Activated CD8-positive, alpha-beta memory T cell treated with anti-CD3 and anti-CD28 coated beads for 1 hour (primary cell): ENCODE measurements at places on chromosomes 2 and 18.

DNA sequence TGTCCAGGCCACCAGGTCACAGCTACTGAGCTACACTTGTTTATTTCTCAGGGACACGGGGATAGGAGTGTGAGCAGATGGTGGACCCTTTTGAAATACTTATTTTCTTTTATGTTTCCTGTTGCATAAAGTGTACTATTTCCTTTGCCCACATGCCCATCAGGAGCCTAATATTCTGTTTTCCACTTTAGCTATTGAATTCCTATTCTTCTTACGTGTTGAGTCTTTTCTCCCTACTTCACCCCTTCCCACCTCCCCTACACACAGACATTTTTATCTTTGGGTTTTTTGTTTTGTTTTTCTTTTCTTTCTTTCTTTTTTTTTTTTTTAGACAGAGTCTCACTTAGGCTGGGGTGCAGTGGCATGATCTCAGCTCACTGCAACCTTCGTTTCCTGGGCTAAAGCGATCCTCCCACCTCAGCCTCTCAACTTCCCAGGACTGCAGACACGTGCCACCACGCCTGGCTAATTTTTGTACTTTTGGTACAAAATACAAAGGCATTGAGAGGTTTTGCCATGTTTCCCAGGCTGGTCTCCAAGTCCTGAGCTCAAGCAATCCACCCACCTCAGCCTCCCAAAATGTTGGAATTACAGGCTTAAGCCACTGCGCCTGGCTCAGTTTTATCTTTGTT, 5.2 kb upstream of the GPR55 start:
- DNase-seq = no peak

- DNase-seq = no peak
These were observed 32.3 kb downstream of the BABAM2 start for GRCh38 chr2:27922842-27923241.

DNA sequence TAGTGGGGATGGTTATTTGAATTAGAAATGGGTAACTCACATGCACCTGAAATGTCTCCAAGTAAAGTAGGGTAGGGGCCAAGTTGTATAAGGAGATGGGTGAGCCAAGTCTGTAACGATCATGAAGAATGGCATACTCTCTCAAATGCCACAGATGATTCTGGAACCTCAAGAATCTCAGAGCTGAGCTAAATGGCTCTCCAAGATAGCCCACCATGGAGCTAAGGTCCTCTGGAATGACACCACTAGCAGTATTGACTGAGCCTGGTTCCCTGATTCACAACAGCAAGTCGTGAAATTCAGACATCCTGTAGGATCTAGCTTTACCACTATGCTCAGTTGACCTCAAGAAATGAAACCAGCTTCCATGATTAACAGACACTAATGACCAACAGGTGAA, 115.9 kb upstream of the EPAS1 start:
- DNase-seq = no peak

- no peak for DNase-seq
These were observed 233.4 kb upstream of the MYT1L start for GRCh38 chr2:2564300-2565078.

- peak; percentile 39 for DNase-seq
These were observed 496 bp upstream of the ITGA4 start for GRCh38 chr2:181456660-181457120.

DNA sequence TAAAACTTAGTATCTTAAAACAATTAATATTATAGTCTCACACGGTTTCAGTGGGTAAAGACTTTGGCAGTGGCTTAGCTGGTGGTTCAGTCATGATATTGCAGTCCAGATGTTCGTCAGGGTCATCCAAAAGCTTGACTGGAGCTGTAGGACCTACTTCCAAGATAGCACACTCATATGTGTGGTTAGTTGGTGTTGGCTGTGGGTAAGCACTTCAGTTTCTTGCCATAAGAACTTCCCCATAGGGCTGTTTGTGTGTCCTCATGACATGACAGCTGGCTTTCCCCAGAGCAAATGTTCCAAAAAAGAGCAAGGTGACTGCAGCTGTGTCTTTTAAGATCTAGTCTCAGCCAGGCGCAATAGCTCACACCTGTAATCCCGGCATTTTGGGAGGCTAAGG, 48.5 kb upstream of the EPC2 start:
- no peak for DNase-seq

GRCh38 chr2:241359481-241360045, 3.5 kb downstream of the FARP2 start:
- no peak for DNase-seq

DNA sequence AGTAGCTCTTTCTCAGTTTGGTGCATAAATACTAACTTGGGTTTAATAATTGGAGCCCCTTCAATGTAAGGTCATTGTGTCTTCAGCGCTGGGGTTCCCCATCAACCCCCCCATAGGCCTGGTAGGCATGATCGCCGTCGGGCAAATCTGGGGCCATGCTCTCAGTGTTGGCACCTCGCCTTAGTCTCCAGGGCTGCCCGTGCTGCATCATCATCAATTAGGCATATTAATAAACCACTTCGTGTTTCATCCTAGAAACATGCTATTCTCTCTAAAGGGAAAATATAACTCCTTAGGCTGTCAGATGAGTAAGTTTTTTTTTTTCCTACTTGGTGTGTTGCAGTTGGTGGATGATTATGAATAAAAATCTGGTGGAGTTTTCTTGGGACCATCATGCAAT, 96.7 kb upstream of the IL1R2 start:
- no peak for DNase-seq
